ENCODE measurements at places on chromosomes 5 and 9.

- no peak for DNase-seq
Measured at GRCh38 chr5:137431051-137431450, 68.1 kb downstream of the SPOCK1 start.

DNA sequence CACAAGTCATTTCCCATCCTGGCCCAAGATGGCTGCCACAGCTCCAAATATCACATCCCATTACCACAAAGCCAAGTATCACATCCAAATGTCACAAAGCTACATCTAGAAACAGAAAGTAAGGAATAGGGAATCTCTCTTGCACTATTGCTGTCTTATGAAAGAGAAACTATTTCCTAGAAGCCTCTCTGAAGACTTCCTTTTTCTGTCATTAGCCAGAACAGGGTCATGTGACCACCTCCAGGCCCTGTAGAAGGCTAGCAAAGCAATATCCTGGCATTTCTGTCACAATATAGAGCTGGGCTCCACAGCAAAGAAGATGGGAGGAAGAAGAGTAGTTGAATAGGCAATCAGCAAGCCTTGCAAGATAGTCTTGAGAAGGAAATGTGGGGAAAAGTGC lies 99.2 kb downstream of the SH3TC2 start:
- DNase-seq = no peak

GRCh38 chr5:142375944-142376411 lies 51.2 kb upstream of the SPRY4 start:
- no peak for DNase-seq

DNA sequence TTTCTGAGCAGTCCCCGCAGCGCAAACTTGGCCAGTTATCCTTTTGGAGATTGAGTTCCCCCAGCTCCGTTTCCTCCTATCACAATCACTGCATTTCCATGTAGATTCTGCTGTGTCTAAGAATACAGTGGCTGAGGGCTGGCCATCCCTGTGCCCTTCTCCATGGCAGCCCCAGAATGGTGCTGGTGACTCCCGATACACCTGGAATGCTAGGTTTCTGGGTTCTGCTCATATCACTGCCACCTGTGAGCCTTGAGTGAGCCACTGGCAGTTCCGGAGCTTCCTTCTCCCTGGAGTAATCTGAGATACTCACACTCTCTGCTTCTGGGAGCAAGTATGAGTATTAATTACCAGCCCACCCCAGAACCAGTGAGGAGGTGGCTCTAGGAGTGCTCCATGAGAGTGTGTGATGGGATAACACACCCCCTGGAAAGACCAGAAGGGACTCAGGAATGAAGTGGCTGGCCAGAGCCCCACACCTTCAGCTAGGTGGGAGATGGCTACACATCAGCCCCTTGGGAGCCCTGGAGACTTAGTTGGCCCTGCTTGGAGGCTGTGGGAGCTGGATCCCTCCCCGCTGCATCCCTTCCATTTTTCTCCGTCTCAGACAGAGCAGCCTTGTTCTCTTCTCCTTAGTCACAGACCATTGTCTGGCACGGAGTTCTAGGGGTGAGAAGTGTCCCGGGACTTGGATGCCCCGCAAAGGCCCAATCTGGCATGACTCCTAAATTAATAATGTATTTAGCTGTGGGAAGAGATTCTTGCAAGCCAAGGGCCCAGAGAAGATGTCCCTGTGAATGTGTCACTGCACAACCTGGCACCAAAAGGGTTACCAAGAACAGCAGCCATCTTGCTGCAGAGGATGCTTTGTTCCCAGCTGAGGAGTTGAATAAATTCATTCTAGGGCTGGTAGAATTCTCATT lies 4.9 kb downstream of the PCDHGC5 start:
- DNase-seq = no peak

DNA sequence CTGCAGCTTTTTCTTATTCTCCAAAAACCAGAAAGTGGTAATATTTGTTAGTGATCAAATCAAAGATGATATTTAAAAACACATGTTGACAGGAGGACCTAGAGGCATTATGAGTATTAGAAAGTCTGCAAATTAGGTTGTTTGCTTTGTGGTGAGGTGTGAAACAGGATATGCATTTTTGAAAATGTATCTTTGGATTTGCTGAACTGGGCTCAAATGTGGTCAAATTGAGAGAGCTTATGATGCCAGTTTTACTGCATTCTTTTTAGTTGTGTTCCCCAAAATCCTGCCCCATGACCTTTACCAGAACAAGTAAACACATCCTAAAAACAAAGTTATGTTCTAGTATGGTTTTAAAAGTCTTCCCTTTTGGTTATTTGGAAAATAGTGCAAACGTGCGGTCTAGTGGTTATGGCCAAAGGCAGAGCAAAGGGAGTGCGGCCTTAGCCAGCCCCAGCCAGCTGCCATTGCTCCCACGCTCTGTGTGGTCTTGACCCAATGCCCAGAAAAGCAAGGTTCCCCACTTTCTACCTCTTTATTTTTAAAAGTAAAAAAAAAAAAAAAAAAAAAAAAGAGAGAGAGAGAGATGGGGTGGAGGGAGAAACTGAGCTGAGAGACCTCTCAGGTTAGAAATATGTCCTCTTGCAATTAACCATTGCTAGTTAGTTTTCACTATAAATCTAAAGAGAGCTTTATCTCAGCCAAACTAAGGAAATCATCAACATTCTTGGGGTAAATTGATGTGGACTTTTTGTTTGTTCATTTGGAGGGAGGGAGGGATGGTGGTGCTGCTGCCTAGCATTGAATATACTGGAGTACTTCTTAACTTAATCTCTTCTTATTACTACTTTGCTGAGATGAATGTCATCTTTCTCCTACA lies 176.6 kb downstream of the ARHGAP26 start:
- no peak for DNase-seq

- no peak for DNase-seq
Measured at GRCh38 chr9:131649646-131650045, 90.2 kb downstream of the RAPGEF1 start.

DNA sequence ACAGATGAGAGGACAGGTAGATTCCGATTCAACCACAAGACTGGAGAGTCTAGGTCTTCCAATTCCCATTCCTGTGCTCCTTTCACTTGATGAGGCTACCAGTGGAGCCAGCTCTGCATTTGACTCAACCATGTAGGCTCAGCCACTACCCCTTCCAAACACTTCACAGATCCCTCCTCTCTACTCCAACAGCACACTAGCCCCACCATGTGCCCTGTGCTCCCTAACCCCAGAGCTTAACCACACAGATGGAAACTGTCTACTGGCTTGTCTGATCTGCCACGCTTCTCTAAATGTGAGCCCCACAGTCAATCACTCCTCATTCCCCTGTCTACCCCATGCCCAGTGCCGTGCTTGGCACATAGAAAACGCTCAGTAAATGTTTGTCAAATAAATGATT lies 508.2 kb downstream of the CDK5RAP2 start:
- DNase-seq = no peak

GRCh38 chr5:10111571-10111970 lies 138.1 kb downstream of the ATPSCKMT start:
- no peak for DNase-seq

DNA sequence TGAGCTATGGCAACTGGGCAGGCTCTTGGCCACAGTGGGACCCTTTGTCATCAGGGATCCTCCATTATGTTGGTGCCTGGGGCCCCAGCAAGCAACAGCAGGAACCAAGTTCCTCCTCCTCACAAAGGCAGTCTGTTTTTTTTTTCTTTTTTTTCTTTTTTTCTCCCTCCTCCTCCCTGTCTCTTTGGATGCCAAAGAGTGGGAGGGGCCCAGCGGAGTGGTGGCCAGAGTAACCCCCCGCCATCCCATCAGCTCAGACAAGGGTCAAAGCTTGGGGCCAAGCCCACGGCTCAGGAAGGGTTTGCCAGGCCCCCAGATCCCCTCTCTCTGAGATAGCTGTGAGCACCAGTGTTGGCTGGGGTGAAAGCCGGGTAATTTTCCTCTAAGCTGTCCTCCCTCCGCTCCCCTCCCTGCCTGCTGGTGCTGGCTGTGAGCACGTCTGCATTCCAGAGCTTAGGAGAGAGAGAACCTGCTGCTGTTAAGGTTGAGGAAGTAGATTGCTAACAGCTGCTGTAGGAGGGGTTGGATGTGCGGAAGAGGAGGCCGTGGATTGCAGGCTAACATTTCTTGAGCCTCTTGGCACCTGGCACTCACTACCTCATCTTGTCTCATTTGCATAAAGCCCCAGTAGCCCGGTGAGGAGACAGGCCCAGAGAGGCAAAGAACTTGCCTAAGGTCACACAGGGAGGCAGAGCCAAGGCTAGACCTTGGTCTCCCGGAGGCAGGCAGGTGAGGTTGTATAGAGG lies 21.2 kb downstream of the GSN start:
- no peak for DNase-seq

DNA sequence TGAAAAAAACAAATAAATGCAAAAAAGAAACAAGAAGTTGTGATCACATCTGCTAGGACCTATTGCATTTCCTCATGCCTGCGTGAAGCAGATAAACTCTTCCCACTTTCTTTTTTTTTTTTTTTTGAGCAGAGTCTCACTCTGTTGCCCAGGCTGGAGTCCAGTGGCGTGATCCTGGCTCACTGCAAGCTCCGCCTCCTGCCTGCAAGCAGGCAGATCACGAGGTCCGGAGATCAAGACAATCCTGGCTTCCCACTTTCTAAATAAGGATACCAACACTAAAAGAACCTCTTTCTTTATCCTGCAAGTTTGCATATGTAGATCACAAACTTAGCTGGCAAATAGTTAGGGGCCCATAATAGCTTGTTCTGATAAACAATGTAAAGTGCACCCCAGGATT lies 128.6 kb downstream of the ASTN2 start:
- DNase-seq = no peak

DNA sequence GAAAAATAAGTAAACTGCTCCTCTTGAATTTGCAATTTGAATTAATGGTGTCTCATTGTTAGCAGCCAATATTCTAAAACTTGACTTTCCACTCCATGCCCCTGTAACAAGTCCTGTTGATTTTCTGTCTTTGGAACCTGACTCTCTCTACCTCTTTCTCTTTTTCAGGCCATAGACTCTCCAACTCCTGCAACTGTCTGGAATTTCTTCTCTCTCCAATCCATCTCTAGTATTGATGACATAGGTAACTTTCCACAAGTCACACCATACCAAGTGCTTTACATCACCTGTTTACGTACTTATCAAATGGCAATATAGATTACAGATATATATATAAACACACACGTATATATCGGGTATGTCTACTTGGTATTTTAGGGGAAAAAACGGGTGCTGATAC lies 923 bp downstream of the C5orf34 start:
- no peak for DNase-seq
